Activated CD4-positive, alpha-beta T cell treated with anti-CD3 and anti-CD28 coated beads, Interleukin-2, amount 10 ng/mL, durations not matched to agents 7 days and 5 days (primary cell): ENCODE measurements at places on chromosomes 6 and 20. TPM values are rescaled to one million over a fixed set of nuclear protein-coding genes. Genes with fewer than 3 reads are reported as not detected.

The TPD52L1 gene
- not detected for total RNA-seq

The TNFRSF21 gene
- 0.27 TPM for total RNA-seq

The C20orf144 gene
- 0.15 TPM for total RNA-seq

The RGS17 gene
- total RNA-seq: not detected

The MEP1A gene
- not detected for total RNA-seq

The PHACTR3 gene
- not detected for total RNA-seq

The ACTL10 gene
- 4.1 TPM for total RNA-seq

DNA sequence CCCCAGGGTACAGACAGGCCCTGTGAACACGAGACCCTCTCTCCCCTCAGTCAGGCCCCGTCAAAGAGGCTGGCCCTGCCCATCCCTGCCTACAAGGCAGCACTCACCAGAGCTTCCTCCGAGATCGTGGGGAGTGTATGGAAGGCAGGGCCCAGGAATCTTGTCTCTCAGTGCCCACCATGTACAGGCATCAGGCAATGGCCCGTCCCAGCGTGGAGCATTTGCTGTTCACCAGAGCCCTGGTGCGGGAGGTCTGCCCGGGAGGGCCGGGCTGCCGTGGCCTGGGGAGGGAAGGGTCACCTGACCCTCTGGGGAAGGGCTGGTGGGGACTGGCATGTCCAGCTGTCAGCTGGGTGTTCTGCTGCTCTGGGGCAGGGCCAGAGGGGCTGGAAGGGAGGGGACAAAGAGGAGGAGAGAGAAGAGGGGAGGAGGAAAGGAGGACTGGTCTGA, at the start of gene IP6K3:
Gene IP6K3 (minus strand): TSS at position 255 of the 450 bp plus-strand sequence. CDS start 11,429 bp downstream, outside the sequence.
- no peak for DNase-seq

- DNase-seq: peak; percentile 63
Measured at GRCh38 chr6:36131511-36132245, 1.4 kb downstream of the MAPK13 start.

GRCh38 chr20:60116128-60116909, 158.1 kb downstream of the CDH26 start:
- no peak for DNase-seq

DNA sequence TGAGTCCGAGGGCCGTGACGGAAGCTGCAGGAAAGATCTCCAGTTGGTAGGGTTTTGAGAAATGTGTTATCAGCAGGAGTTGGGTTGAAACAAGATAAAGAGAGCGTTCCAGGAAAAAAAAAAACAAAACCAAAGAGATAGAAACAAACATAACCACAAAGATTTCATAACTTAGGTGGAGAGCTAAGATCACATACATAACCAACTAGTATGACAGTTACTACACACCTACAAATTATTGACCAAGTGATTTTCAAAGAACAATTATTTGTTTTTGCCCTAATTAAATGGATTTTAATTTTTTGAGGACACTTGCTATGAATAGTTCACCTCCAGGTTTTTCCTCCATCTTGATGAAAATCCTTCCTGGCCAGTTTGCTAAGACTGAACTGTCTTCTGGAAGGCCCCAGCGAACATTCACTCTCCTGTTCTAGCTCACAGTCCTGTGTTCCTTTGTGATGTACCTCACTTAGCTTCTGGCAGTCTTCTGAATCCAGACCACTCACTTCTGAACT, 69.4 kb downstream of the SNX9 start:
- no peak for DNase-seq

DNA sequence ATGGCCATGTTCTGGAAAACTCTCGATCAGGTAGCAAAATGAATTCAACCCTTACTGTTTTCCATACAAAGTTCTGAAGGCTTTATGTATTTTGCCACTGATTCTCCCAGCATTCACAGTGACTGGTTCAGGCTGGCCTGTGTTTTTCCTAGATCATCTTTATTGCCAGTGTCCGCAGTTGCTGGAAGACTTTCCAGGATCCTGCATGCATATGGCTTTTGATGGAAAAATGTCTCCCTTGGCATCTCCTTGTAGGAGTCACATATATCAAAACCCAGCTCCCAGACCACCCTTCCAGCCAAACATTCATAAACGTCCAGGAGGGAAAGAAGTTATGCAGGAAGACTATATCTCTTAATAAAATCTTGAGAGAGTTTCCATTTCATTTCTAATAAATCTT, 588.8 kb downstream of the MAFB start:
- no peak for DNase-seq

- DNase-seq: no peak
Measured at GRCh38 chr6:165745492-165745891, 82.5 kb upstream of the PDE10A start.

GRCh38 chr6:7723041-7723447, 2.9 kb upstream of the BMP6 start:
- peak; percentile 75 for DNase-seq

GRCh38 chr6:47762502-47762901, 19.3 kb upstream of the OPN5 start:
- DNase-seq: no peak

GRCh38 chr6:153957394-153957793, 81.6 kb upstream of the OPRM1 start:
- no peak for DNase-seq

DNA sequence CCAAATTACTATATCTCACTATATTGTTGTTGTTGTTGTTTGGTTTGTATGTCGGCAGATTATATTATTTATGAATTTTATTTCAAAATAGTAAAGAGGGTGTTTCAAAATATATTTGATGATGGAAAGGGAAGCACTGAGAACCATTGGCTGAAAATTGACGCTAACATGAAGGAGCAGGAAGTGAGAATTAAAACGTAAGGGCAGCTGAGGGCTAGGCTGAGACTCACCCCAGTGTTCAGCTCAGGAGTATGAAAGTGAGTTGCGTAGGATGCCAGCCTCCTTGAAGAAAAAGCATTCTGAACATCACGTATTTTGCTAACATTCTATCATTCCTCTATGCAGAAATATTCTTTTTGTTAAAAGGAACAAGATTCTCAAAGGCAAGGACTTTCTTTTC, 10.7 kb upstream of the IPCEF1 start:
- no peak for DNase-seq

DNA sequence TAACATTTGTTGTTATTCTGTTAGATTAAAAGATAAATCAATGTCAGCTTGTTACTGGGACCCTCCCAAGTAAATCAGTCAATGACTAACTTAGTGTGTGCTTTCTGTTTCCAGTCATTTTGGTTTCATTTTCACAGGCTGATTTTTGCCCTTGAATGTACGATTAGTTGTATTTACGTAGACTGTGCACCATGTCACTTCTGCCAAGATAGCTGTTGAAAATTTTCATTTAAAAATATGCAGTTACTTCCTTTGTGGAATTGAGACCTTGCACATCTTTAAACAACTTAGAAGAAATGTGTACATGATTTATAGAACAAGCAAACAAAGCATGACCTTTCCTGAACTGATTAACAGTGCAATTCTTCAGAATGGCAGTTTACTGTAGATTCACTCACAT, 944.8 kb upstream of the CITED2 start:
- no peak for DNase-seq

GRCh38 chr6:141307309-141307998, 825.3 kb upstream of the GJE1 start:
- no peak for DNase-seq

DNA sequence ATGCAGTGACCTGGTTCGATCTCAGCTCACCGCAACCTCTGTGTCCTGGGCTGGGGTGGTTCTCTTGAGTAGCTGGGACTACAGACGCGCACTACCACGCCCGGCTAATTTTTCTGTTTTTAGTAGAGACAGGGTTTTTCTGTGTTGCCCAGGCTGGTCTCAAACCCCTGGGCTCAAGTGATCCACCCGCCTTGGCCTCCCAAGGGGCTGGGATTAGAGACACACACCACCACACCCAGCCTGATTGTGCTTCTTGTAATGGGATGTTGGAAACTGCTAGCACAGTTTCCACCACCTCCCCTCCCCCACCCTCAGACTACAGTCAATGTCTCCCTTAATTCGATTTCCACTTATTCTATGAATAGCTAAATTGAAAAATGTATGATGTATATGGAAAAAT, 22.6 kb upstream of the DSP start:
- no peak for DNase-seq

- no peak for DNase-seq
Measured at GRCh38 chr6:152121910-152122309, 314.4 kb downstream of the ESR1 start.

- no peak for DNase-seq
Measured at GRCh38 chr6:41283600-41283999, 2.9 kb downstream of the TREM1 start.

GRCh38 chr20:49786196-49786595, 26.4 kb upstream of the SLC9A8 start:
- DNase-seq: no peak
